Right kidney (tissue), 9 donors: ENCODE measurements at places on chromosomes 7 and 10.

DNA sequence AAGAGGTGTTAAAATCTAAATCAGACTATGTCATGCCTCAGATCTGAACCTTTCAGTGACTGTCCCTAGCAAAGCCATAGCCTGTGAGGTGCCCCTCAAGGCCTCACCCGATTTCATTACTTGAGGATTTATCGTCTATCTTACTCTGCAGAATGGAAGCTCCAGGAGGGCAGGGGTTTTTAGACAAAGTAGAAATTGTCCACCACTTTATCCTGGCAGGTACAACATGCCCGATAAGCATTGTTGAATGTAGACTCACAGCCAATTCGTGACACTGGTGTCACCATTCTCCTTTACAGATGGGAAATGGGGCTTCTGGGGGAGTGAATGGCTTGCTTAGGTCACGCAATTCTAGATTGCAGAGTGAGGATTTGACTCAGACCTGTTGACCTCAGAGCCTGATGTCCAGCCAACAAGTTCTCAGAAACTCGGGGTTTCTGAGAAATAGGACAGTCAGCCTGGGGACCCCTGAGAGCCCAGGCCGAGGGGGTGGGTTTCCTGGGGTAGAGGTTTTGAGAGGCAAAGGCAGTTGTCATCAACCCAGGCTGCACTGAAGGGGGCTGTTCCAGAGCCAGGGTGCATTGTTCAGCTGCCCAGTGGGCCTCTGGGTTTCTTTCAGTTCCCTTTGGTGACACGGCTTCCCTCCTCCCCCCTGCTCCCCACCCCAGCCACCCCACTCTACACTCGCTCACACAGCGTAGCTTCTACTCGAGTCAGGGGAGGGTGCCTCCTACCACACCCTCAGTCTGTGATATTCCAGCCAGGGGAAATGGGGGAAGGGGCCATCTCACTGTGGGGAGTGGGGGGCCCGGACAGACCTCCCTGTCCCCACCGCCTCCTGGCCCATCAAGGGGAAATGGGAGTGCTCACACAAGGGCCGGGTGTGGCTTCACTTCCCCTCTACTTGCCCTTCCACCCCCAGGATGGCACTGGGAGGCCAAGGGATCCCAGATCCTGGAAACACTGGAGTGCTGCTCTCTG is 3.1 kb upstream of the IRF5 start:
- no peak for DNase-seq

- no peak for DNase-seq
Measured at GRCh38 chr10:110750931-110751330, 106.8 kb downstream of the RBM20 start.

DNA sequence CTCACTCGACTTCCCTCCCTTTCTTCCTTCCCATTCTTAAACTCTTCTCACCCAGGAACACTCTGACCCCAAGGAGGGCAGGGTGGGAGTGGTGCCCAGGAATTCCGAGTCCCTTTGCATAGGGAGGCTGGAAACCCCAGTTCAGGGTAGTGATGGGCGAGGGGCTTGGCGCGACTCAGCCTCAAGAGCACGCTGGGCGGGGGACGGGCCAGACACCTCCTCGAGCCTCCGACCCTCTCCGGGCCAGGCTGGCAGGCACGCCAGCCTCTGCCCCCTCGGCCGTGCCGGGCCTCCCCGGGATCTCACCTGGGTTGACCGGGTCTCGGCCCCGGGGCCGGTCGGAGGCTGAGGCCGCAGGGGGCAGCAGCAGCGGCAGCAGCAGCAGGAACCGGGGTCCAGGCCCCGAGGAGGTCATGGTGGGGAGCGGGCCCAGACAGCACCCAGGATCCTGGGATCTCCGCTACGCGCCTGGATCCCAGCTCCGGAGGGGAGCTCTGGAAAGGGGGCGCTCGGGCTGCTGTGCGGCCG is 457 bp downstream of the PLOD3 start:
- peak; percentile 79 for DNase-seq

- no peak for DNase-seq
Measured at GRCh38 chr10:14605231-14605925, 169.3 kb downstream of the FAM107B start.

- DNase-seq, result no peak
Measured at GRCh38 chr10:97204826-97205679, 19.3 kb upstream of the SLIT1 start.

GRCh38 chr10:111116211-111116610 is 39.4 kb downstream of the ADRA2A start:
- DNase-seq, result no peak

- no peak for DNase-seq
Measured at GRCh38 chr7:99828811-99829210, 998 bp downstream of the CYP3A43 start.

DNA sequence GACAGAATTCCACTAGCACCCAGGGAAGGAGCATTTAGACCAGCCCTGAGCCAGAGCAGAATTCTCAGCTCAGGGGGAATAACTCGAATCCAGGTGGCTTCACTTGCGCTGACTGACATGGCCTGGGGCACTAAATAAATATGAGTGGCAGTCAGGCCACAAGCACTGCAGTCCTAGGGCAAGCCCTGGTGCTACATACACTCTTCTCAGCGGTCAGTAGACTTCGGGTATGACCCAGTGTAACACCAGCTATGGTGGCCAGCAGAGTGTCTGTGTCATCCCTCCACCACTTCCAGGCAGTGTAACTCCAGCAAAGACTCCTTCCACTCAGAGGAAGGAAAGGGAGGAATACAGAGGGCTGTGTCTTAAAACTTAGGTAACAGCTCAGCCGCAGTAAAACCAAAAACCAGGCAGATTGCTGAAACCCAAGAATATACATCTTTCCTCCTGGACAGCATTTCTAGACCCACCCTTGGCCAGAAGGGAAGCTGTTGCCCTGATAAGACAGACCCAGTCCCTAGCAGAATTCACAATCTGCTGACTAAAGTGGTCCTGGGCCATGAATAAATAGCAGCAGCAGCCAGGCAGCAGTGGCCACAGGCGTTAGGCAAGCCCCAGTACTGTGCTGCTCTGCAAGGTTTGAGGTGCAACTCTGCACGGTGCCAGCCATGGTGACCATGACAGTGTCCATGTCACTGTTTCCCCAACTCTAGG is 77.0 kb downstream of the SNX13 start:
- no peak for DNase-seq

DNA sequence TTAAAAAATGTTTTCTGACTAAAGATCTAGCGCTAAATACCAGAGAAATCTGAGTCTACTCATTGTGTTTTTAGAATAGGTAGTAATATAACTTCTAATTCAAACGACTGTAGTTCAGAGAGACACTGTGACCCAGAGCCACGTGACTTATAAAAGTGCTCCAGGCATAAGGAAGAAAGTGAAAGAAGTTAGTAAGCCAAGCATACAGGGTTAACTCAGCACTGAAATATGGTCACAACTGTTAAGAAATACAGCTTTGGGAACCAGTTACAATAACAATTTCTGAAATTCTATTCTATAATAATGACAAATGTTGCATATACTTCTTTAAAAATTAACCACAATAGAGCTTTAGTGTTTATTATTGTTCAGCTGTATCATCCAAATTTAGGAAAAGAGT is 119.1 kb downstream of the TFEC start:
- DNase-seq, result no peak

GRCh38 chr10:58665361-58665760 is 152.7 kb downstream of the BICC1 start:
- DNase-seq, result no peak
